ENCODE measurements at places on chromosomes 4 and X.

DNA sequence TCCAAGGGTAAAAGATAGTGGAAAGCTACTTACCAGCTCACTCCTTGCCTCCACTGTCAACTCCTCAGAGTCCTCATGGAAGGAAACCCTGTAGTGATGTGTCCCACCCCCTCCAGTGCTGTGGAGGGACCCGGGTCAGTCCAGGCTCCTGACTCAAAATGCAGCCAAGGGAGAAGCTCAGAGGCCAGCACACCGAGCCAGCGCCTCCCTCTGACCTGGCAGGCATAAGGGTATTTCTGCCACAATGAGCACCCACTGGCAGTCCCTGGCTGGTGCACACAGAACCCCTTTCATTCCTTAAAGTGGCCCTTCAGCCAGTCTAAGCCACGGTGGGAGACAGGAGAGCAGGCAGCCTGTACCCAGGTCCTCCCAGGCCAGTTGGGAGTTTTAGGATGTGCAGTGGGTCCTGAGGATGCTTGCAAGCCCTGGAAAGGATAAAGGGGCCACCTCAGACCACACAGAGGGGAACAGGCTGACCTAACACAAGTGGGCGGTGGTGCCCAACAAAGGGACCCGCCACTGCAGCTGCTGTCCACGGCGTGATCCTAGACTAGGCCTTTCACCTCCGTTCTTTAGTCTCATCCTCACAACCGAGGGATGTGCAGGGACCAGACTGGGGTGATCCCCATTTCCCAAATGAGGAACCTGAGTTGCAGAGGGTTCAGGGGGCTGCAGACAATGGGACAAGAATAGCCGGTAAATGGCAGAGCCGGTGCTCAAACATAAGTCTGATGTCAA lies 5.7 kb downstream of the JAKMIP1 start:
- no peak for DNase-seq

DNA sequence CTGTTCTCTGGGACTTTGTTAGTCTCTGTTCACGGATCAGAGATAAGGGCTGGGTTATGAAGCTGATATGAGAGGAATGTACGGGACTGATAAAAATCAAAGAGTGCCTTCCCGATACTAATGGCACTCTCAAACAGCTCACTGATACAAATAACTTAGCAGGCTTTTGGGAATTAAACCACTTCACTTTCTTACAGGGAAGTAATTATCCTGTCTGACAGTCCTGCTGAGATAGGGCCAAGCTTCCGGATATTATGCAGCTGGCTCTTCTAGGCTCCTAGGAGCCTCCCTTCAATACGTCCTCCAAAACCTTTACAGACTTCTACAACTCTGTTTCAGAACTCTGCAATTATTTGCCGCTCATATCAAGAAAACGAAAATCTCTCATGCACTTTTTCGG lies 418.0 kb downstream of the NLGN4X start:
- no peak for DNase-seq

DNA sequence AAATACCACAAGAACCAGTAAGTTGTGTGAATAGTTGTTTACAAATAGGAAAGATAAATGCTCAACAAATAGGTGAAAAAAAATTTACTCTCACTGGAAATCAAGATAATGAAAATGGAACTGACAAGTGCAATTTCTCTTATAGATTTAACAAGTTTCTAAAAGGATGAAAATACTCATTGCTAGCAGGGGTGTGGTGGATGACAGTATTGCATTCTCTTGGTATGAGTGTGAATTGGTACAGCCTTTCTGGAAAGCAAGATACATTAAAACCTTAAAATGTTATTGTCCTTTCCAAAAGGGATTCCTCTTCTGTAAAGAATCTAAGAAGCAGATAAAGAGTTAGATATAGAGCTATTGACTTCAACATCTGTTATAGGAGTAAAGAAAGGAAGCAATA lies 240.0 kb upstream of the RPS6KA3 start:
- DNase-seq, result no peak

DNA sequence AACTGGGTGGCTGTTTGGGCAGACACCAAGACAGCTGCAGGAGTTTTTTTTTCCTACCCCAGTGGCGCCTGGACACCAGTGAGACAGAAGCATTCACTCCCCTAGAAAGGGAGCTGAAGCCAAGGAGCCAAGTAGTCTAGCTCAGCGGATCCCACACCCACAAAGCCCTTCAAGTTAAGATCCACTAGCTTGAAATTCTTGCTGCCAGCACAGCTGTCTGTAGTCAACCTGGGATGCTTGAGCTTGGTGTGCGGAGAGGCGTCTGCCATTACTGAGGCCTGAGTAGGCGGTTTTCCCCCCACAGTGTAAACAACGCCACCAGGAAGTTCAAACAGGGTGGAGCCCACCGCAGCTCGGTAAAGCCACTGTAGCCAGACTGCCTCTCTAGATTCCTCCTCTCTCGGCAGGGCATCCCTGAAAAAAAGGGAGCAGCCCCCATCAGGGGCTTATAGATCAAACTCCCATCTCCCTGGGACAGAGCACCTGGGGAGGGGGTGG lies 171.4 kb downstream of the ARHGEF9 start:
- DNase-seq, result no peak

GRCh38 chrX:148552775-148553174 lies 52.4 kb downstream of the AFF2 start:
- no peak for DNase-seq

GRCh38 chr4:3708103-3708510 lies 58.1 kb upstream of the ADRA2C start:
- peak; percentile 0 for DNase-seq

- no peak for DNase-seq
Measured at GRCh38 chrX:9758021-9758638, 7.5 kb downstream of the GPR143 start.

DNA sequence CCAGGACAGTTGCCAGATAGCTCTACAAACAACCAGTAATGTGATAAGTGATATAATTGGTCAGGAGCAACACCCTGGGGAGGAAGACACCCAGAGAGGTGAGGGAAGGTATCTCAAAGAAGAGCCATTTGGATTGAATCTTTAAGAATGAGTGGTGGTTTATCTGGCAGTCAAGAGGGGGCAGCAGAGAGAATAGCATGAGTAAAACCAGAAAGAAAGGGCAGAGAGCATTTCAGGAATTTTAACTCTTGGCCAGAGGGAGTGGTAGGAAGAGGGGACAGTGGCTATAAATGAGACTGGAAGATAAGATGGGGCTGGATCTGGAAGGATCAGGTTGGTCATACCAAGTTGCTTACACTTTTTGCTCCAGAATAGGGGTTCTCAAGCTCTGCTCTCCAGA lies 5.9 kb upstream of the SEPTIN6 start:
- DNase-seq, result no peak

- no peak for DNase-seq
Measured at GRCh38 chr4:141350122-141350905, 129.6 kb downstream of the ZNF330 start.

- no peak for DNase-seq
Measured at GRCh38 chrX:10327651-10328050, 170.9 kb downstream of the CLCN4 start.

- DNase-seq, result no peak
Measured at GRCh38 chrX:31298916-31299315, 227.1 kb upstream of the FTHL17 start.

DNA sequence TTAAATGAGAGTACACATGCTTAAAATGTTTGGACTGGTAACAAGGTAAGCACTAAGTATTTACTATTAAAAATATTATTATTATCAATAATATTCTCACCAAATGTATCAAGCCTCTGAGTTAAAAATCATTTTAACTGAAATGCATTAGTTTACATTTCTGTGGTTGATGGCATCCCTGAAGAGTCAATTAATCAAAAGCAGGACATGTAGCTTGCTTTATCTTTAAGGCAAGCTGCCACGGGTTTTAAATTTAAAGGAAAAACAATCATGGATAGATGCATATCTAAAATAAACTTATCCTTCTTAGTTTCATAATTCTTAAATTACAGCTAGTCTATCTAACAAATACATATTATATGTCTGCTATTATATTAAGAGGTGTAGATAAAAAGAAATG lies 584.8 kb upstream of the INTU start:
- no peak for DNase-seq

DNA sequence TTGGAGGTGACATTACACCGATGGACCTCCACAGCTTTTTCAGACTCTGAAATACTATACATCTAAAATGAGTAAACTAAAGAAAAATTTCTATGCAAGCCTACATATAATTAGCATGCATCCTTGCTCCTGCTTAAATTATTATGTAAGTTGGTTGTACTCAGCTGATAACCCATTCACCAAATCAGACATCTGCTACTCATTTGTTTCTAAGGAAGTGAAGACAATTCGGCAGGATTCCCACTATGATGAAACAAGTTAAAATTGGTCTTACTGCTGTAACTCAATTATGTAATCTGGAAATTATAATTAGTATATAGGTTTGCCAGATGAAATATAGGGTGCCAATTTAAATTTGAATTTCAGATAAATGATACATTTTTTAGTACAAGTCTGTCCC lies 59.5 kb upstream of the FGF13 start:
- no peak for DNase-seq

- DNase-seq, result no peak
Measured at GRCh38 chr4:176538217-176538925, 218.6 kb downstream of the SPCS3 start.

DNA sequence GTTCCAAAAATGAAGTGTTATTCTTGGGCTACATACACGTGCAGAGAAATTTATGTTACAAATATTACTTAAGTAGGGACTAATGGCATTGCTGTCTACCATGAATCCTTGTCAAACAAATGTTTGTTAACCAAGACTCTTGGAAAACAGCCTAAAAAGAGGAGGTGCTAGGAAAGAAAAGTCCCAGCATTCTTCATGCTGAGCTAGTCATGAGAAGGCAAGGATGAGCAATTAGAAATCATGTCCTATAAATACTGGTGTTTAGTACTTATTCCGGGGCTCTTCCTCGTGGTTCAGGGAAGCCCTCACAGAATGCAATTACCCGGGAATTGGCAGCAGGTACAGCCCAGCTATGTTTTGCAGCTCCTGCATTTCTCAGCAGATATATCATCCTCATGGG lies 378.1 kb upstream of the FTHL17 start:
- DNase-seq, result no peak

GRCh38 chrX:31383991-31384390 lies 312.1 kb upstream of the FTHL17 start:
- DNase-seq, result no peak

- DNase-seq, result no peak
Measured at GRCh38 chr4:85783900-85784299, 308.9 kb downstream of the ARHGAP24 start.

DNA sequence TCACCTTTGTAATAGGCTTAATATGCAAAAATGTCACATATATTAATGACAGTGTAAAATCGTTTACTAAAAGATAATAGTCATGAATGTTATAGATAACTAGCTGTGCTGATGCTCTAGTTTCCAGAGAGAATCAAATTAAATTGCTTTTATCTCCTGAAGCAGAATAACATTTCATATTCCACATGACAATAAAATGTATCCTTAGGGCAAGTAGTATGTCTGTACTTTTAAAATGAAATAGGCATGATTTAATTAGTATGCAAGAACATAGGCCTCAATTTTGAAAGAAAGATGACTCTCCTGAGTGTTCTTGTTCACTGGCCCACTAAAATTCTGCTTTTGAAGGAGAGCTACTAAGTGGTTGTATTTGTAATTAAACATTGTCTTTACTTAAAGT lies 1027.0 kb downstream of the ARAP2 start:
- no peak for DNase-seq

- no peak for DNase-seq
Measured at GRCh38 chr4:149009223-149009622, 567.0 kb upstream of the NR3C2 start.

DNA sequence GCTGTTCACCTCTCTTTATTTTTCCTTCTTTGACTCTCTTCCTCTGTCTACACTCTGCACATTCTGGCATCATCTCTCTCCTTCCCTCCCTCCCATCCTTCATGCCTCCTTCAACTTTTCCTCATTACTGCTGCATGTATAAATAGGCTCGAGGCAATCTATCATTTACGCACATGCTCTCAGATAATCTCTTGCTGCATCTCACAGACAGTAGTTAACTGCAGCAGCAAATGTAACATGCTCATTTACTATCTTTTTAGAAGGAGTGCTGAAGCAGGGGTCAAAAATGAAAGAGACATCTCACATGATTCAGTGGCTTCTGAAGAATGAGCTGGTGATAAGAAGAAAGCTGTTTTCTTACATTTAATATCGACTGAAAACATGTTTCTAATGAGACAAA lies 127.7 kb downstream of the RASL11B start:
- DNase-seq, result no peak

GRCh38 chrX:20066968-20067708 lies 49.6 kb downstream of the MAP7D2 start:
- peak; percentile 21 for DNase-seq

DNA sequence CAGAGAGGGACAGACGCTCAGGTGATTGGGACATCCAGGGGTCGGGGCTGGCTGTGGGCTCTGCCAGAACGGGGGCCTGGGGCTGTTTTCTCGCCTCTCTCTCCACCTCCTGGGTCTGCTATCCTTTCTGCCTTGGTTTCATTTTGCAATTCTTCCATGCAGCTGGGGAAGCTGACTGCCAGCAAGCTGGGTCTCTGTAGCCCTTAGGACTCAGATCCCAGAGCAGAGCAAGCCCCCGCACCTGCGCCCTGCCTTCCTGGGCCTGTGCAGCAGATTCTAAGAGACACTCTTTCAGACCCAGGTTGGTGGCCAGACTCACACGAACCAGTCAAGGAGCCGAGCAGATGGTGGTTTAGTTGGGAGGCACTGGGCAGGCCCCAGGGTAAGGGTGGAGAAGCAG lies 59.1 kb upstream of the GRPEL1 start:
- no peak for DNase-seq

GRCh38 chrX:37332987-37333658 lies 16.0 kb upstream of the PRRG1 start:
- no peak for DNase-seq

DNA sequence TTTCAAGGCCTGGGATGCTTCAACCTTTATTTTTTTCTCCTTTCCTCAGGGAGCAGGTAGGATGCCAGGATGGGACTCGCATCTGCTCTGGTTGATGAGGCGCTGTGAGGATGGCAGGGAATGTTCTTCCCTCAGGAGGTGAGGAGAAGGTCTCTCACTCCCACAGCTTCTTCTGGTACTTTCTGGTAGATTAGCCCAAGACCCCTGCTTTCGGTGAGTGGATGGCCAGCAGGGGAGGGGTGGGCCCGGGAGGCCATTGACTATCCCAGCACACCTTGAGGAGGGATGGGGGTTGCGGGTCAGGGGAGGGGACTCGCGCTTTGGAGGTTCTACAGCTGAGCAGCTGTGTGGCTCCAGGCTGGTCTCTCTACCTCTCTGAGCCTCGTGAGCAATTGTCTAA lies 14.8 kb downstream of the CYTL1 start:
- DNase-seq, result no peak

DNA sequence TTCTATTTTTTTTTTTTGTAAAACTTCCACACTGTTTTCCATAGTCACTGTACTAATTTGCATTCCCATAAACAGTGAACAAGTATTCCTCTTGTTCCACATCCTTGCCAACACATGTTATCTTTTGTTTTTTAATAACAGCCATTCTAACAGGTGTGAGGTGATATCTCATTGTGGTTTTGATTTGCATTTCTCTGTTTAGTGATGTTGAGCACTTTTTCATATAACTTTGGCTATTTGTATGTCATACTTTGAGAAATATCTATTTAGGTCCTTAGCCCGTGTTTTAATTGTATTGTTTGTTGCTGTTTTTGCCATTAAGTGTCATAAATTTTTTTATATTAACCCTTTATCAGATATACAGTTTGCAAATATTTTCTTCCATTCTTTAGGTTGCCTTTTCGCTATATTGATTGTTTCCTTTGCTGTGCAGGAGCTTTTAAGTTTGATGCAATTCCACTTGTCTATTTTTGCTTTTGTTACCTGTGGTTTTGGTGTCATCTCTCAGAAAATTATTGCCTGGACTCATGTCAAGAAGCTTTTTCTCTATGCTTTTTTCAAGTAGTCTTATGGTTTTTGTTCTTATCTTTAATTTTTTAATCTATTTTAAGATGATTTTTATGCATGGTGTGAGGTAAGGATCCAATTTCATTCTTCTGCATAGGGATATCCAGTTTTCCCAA lies 27.9 kb upstream of the NDNF start:
- no peak for DNase-seq

Data from CD4-positive, alpha-beta T cell treated with Interleukin-15 for 1 hour (primary cell).